ENCODE measurements at places on chromosomes 4 and X. TPM values are rescaled to one million over a fixed set of nuclear protein-coding genes. Genes with fewer than 3 reads are reported as not detected.
A peak's percentile ranks its signal among the peaks of the same experiment; 100 is the strongest.

GRCh38 chr4:74547042-74547441 lies 102.1 kb downstream of the AREG start:
- no peak for DNase-seq

DNA sequence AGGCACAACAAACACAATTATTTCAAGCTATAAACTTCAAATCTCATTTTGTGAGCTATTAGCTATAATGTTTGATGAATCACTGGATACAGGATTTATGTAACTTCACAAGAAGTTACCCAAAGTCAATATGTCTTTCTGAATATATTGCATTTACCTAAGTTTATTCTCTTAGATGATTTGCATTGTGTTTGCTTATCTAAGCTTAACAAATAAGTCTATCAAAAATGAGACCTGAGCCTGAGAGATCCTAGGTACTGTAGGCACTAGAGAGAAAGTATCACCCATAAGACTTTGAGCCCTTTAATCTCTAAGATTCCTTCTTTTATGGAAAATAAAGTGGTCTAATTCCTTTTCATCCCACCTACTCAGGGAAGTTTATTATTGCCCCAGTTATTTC lies 178.2 kb downstream of the NAF1 start:
- no peak for DNase-seq

The EPGN gene
- 1.2 TPM for total RNA-seq

The RTL5 gene
- 1.7 TPM for total RNA-seq

The NPY2R gene
- not detected for total RNA-seq

GRCh38 chrX:114178126-114178525 lies 405.8 kb upstream of the HTR2C start:
- no peak for DNase-seq

DNA sequence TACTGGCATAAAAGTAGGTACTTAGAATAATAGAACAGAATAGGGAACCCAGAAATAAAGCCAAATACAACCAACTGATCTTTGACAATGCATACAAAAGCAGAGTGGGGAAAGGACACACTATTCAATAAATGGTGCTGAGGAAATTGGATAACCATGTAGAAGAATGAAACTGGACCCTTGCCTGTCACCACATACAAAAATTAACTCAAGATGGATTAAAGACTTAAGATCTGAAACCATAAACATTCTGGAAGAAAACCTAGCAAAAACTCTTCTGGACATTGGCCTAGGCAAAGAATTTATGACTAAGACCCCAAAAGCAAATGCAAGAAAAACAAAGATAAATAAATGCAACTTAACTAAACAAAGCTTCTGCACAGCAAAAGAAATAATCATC lies 45.6 kb downstream of the ARFIP1 start:
- no peak for DNase-seq

- no peak for DNase-seq
Measured at GRCh38 chrX:1451661-1452515, 821 bp downstream of the ASMTL start.

- no peak for DNase-seq
Measured at GRCh38 chrX:57422289-57422688, 135.8 kb downstream of the FAAH2 start.

- DNase-seq: no peak
Measured at GRCh38 chr4:38071801-38072431, 111.7 kb downstream of the PTTG2 start.

GRCh38 chr4:56791316-56791715 lies 30.2 kb downstream of the SPINK2 start:
- no peak for DNase-seq

GRCh38 chr4:129240816-129241215 lies 144.9 kb downstream of the C4orf33 start:
- no peak for DNase-seq

The RAB33A gene
- not detected for total RNA-seq

The NDUFB11 gene
- 80.0 TPM for total RNA-seq

The GPR173 gene
- 3.0 TPM for total RNA-seq

GRCh38 chr4:58553031-58553430 lies 1442.8 kb upstream of the IGFBP7 start:
- no peak for DNase-seq

- peak; percentile 60 for DNase-seq
Measured at GRCh38 chr4:107801766-107802211, 22.9 kb upstream of the SGMS2 start.
